Sigmoid colon (tissue), 7 donors: ENCODE measurements at places on chromosomes 3 and 15. TPM values are rescaled to one million over a fixed set of nuclear protein-coding genes. Genes with fewer than 3 reads are reported as not detected.
A peak's percentile ranks its signal among the peaks of the same experiment; 100 is the strongest.

- H3K36me3 ChIP-seq = no peaks in the 10 kb centered on the region
- H3K27ac ChIP-seq = no peak overlapping the region
- no peaks in the 10 kb centered on the region for H3K27me3 ChIP-seq
- H3K4me3 ChIP-seq = no peak overlapping the region
- DNase-seq = no peak
Measured at GRCh38 chr3:187228740-187229139, 31.5 kb downstream of the RTP1 start.

DNA sequence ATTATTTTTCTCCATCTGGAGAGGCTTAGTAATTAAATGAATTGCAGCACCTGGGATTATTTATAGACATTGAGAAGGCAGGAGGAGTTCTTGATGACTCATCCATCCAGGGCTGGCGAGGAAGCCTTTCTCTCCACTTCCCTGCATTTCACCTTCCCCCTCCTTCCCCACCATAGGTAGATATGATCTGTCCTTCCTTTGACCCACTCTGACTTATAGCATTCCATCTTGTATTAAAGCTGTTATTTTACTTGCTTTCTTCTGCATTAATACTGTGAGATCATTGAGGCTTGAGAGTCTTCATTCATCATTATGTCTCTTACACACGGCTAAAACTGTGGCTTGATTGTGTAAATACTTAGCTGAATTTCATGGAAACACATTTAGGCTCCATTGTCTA, 288.8 kb downstream of the FEZF2 start:
- no peak overlapping the region for H3K27ac ChIP-seq
- H3K4me1 ChIP-seq = peaks cover 4% of the 10 kb centered on the region
- DNase-seq = no peak
- no peaks in the 10 kb centered on the region for H3K36me3 ChIP-seq
- H3K4me3 ChIP-seq = no peak overlapping the region

- no peaks in the 10 kb centered on the region for H3K27me3 ChIP-seq
- peaks cover 47% of the 10 kb centered on the region for H3K4me1 ChIP-seq
- no peak overlapping the region for H3K27ac ChIP-seq
- DNase-seq = no peak
- no peaks in the 10 kb centered on the region for H3K36me3 ChIP-seq
Measured at GRCh38 chr15:85470563-85471271, 90.3 kb downstream of the AKAP13 start.

- H3K27me3 ChIP-seq = no peaks in the 10 kb centered on the region
- no peaks in the 10 kb centered on the region for H3K36me3 ChIP-seq
- no peak overlapping the region for H3K4me3 ChIP-seq
- no peaks in the 10 kb centered on the region for H3K4me1 ChIP-seq
- no peak overlapping the region for H3K27ac ChIP-seq
Measured at GRCh38 chr15:58269455-58270414, 131.6 kb downstream of the AQP9 start.

GRCh38 chr15:35019404-35020327, 31.6 kb upstream of the ZNF770 start:
- no peak overlapping the region for H3K27ac ChIP-seq
- H3K36me3 ChIP-seq = no peaks in the 10 kb centered on the region
- H3K4me3 ChIP-seq = no peak overlapping the region
- no peak for DNase-seq

- H3K27me3 ChIP-seq = no peaks in the 10 kb centered on the region
- no peaks in the 10 kb centered on the region for H3K36me3 ChIP-seq
- H3K4me1 ChIP-seq = no peaks in the 10 kb centered on the region
- no peak for DNase-seq
Measured at GRCh38 chr3:139308560-139308959, 35.3 kb upstream of the MRPS22 start.

GRCh38 chr15:73684581-73685455, 635 bp downstream of the CD276 start:
- peak overlapping the region; percentile 78 for H3K4me3 ChIP-seq
- peak overlapping the region; percentile 88 for H3K27ac ChIP-seq
- no peaks in the 10 kb centered on the region for H3K27me3 ChIP-seq
- no peak for DNase-seq
- peaks cover 55% of the 10 kb centered on the region for H3K4me1 ChIP-seq

DNA sequence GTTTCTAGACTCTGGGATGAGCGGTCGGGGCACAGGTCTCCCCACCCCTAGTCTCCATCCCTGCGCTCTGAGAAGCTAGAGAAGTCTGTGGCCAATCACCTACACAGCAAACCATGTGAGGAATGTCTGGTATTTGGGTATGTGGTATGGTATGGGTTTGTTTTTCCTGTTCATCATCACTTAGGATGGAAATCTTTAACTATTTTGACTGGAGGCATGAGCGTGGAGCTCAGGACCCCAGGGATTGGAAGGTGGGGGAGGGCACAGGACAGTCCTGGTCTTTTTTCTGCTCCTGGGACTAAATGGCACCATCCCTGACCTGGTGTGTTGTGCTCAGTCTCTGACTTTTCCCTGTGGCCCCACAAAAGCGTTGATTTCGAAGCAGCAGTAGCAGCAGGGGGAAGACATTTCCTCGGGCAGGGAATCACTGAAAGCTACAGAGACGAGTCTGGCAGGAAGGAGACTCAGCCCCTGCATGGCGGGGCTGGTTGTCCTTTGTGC, 191.7 kb upstream of the TPM1 start:
- H3K27me3 ChIP-seq = no peaks in the 10 kb centered on the region
- no peak for DNase-seq
- no peak overlapping the region for H3K27ac ChIP-seq
- no peaks in the 10 kb centered on the region for H3K36me3 ChIP-seq
- H3K4me1 ChIP-seq = peaks cover 52% of the 10 kb centered on the region

DNA sequence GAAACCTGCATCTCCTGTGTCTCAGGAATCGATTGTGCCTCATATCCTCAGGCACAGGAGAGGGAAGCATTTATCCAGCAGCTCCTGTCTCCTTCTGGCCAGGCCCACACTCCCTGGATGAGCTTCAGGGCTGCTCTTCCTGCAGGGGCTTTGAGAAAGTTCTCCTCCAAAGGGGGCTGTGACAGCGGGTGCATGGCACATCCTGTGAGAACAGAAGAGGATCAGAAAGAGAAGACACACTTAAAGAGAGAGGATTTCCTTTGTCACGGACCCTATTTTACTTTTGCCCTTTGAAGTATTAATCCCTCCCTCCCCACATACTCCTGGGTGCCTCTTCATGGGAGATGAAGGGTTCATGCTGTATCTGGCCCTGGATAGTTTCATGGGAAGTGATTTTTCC, 46.0 kb downstream of the MFSD1 start:
- H3K4me1 ChIP-seq = no peaks in the 10 kb centered on the region
- DNase-seq = no peak
- H3K27me3 ChIP-seq = no peaks in the 10 kb centered on the region
- H3K36me3 ChIP-seq = no peaks in the 10 kb centered on the region
- H3K27ac ChIP-seq = no peak overlapping the region
- no peak overlapping the region for H3K4me3 ChIP-seq

- DNase-seq = no peak
- no peak overlapping the region for H3K27ac ChIP-seq
- no peaks in the 10 kb centered on the region for H3K27me3 ChIP-seq
- peaks cover 15% of the 10 kb centered on the region for H3K36me3 ChIP-seq
- peaks cover 6% of the 10 kb centered on the region for H3K4me1 ChIP-seq
Measured at GRCh38 chr15:63722204-63722808, 111.4 kb downstream of the HERC1 start.

GRCh38 chr3:17065881-17066280, 181.1 kb downstream of the PLCL2 start:
- no peaks in the 10 kb centered on the region for H3K27me3 ChIP-seq
- H3K27ac ChIP-seq = no peak overlapping the region
- H3K36me3 ChIP-seq = no peaks in the 10 kb centered on the region
- no peak for DNase-seq

DNA sequence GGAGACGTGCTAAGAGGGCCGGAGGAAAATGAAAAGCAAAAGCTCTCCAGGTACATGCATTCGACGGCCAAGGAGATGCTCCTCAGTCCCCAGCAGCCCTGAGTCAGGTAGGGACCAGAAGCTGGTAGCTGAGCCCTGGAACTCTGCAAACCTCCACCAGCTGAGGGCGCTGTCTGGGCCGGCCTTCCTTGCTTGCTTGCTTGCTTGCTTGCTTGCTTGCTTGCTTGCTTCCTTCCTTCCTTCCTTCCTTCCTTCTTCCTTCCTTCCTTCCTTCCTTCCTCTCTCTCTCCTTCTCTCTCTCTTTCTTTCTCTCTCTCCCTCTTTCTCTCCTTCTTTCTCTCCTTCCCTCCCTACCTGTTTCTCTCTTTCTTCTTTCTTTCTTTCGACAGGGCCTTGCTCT, 94.6 kb upstream of the RASGRF1 start:
- H3K27ac ChIP-seq = no peak overlapping the region
- H3K4me1 ChIP-seq = no peaks in the 10 kb centered on the region
- no peak for DNase-seq

DNA sequence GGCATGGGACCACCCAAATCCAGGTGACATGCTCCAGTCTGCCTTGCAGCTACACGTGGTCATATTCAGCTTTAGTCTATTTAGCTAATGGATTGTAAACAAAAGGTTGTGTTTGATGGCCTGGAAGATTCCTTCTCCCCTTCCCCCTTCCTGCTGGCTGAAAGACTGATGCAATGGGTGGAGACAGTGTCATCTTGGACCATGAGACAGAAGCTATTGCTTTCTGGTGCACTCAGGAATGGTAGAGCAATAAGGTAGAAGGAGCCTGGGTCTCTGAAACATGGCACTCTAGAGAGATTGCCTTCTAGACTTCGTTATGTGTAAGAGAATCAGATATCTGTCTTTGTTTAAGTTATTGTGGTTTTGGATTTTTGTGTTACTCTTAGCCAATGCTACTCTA, 25.7 kb upstream of the PTX3 start:
- H3K27ac ChIP-seq = no peak overlapping the region
- DNase-seq = no peak
- H3K27me3 ChIP-seq = no peaks in the 10 kb centered on the region
- no peak overlapping the region for H3K4me3 ChIP-seq
- no peaks in the 10 kb centered on the region for H3K36me3 ChIP-seq

- H3K4me3 ChIP-seq = no peak overlapping the region
- H3K4me1 ChIP-seq = peaks cover 39% of the 10 kb centered on the region
- no peaks in the 10 kb centered on the region for H3K36me3 ChIP-seq
- DNase-seq = no peak
Measured at GRCh38 chr3:11390411-11391131, 118.4 kb downstream of the ATG7 start.

- H3K4me1 ChIP-seq = no peaks in the 10 kb centered on the region
- H3K27me3 ChIP-seq = no peaks in the 10 kb centered on the region
- no peak overlapping the region for H3K27ac ChIP-seq
- no peaks in the 10 kb centered on the region for H3K36me3 ChIP-seq
- DNase-seq = no peak
Measured at GRCh38 chr3:2869905-2870304, 240.3 kb downstream of the IL5RA start.

GRCh38 chr3:54999811-55000210, 72.0 kb upstream of the LRTM1 start:
- DNase-seq = no peak
- no peak overlapping the region for H3K27ac ChIP-seq
- no peaks in the 10 kb centered on the region for H3K27me3 ChIP-seq
- no peaks in the 10 kb centered on the region for H3K36me3 ChIP-seq

DNA sequence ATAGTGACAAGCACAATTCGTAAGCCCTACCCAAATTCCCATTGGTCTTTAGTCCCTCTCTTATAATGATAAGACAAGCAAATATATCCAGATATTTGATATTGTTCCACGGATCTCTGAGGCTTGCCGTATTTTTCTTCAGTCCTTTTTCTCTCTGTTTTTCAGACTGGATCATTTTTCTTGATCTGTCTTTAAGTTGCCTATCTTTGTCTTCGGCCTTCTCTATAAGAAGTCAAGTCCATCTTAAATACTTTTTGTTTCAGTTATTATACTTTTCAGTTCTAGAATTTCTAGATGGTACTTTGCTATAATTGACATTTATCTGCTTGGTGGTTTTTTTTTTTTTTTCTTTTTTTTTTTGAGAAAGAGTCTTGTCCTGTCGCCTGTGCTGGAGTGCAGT, 13.7 kb upstream of the BLM start:
- DNase-seq = no peak
- H3K36me3 ChIP-seq = no peaks in the 10 kb centered on the region
- H3K4me1 ChIP-seq = no peaks in the 10 kb centered on the region
- no peak overlapping the region for H3K27ac ChIP-seq
- no peaks in the 10 kb centered on the region for H3K27me3 ChIP-seq

GRCh38 chr3:42865256-42865655, 10.4 kb downstream of the CYP8B1 start:
- no peak overlapping the region for H3K4me3 ChIP-seq
- no peak overlapping the region for H3K27ac ChIP-seq
- peak; percentile 42 for DNase-seq

GRCh38 chr15:88909956-88910831, 3.0 kb downstream of the MFGE8 start:
- no peaks in the 10 kb centered on the region for H3K27me3 ChIP-seq
- H3K4me1 ChIP-seq = peaks cover 16% of the 10 kb centered on the region
- H3K36me3 ChIP-seq = peaks cover 22% of the 10 kb centered on the region
- no peak overlapping the region for H3K27ac ChIP-seq

GRCh38 chr3:128576290-128576689, 74.3 kb downstream of the RPN1 start:
- H3K27me3 ChIP-seq = no peaks in the 10 kb centered on the region
- no peaks in the 10 kb centered on the region for H3K36me3 ChIP-seq
- no peak overlapping the region for H3K4me3 ChIP-seq
- DNase-seq = no peak

GRCh38 chr3:170155604-170156003, 25.9 kb downstream of the PHC3 start:
- no peak overlapping the region for H3K4me3 ChIP-seq
- H3K4me1 ChIP-seq = peaks cover 41% of the 10 kb centered on the region
- DNase-seq = no peak
- H3K36me3 ChIP-seq = peaks cover 6% of the 10 kb centered on the region

DNA sequence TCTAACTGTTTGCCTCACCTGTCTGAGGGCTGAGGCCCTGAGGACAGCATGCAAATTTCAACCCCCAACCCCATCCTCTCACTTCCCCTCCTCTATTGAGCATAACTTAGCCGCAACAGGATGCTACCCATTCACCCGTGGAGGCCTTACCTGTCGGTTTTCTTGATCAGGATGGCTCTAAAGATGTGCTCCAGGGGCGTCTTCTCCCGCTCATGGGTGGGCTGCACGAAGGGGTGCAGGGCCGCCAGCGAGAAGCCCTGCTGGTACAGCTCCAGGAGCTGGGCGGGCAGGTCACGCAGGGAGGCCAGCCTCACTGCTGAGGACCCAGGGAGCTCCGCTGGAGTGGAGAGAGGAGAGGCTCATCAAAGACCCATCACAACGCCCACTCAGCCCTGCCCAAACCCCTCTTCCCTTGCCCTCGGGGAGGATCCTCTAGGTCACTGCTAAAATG, 79.8 kb downstream of the RFTN1 start:
- no peak overlapping the region for H3K4me3 ChIP-seq
- no peak for DNase-seq
- no peaks in the 10 kb centered on the region for H3K27me3 ChIP-seq
- no peaks in the 10 kb centered on the region for H3K4me1 ChIP-seq
- H3K36me3 ChIP-seq = no peaks in the 10 kb centered on the region

The GOLGA8J gene
- total RNA-seq = not detected

The UBAP1L gene
- total RNA-seq = 5.7 TPM

The ISY1 gene
- total RNA-seq = 21.1 TPM

The P2RY13 gene
- 0.81 TPM for total RNA-seq

The GHRL gene
- total RNA-seq = 0.54 TPM

The NXPE3 gene
- 15.8 TPM for total RNA-seq

The TMEM202 gene
- not detected for total RNA-seq

The NR1I2 gene
- total RNA-seq = 0.54 TPM

The SLC15A2 gene
- total RNA-seq = 1.1 TPM

The CPNE4 gene
- 0.71 TPM for total RNA-seq

The CLDN1 gene
- total RNA-seq = 0.49 TPM

The MCF2L2 gene
- total RNA-seq = 4.2 TPM

The SCG5 gene
- 10.0 TPM for total RNA-seq

The IFT57 gene
- 49.6 TPM for total RNA-seq
